ENCODE measurements at places on chromosomes 1 and 21.
A peak's percentile ranks its signal among the peaks of the same experiment; 100 is the strongest.

DNA sequence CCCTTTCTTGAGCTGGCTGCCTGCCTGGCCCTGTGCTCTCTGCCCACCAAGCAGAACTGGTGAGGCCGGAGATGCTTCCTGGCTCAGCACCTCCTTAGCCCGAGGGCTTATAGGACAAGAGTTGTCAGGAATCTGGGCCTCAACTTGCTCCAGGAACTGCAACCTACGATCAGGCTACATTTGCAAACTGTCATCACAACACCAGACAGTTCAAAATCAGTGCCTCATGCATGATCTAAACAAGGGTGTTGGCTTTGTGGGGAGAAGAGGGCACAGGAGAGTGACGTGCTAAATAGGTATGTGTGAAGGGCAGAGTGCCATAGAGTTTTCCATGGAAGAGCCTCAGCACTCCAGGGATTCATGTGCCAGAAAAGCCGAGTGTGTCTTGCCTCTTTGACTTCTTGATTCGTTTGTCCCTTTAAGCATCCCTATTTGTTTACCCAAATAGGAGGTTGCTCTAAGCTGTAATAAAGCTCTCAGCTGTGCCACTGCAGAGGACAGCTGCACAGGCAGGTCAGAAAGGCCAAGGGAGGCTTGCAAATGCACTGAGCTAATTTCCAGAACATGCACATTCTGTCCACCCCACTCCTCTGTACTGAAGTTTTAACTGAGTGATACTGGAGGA, 30.2 kb upstream of the NEK2 start:
- no peak for DNase-seq

- DNase-seq: no peak
Observed at GRCh38 chr1:184163674-184164465, 112.3 kb downstream of the TSEN15 start.

DNA sequence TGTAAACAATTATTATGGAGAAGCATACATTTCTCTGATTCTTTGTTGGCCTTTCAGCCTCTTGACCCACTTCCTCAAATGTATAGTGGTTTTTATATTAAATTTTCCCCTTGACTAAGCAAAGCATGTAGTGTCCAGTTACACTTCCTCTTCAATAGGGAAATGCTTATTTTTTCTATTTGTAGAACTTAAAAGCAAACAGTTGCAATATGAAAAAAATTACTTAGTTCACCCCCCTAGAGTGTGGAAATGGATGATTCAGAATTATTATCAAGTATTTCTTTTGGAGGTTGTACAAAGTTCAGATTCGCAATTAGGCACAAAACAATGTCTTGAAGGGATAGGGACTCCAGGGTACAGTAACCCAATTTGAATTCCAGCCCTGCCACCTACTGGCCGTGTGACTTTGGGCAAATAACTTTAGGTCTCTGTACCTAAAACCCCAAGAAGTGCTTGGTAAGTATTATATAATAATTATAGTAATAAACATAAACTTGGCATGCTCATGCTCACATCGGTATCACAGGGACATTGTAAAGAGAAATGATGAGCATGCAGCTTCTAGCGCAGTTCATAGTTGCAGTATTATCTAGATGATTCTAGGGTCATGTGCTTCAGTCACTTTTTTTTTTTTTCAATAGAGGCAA, 28.6 kb upstream of the IFNGR2 start:
- peak; percentile 78 for DNase-seq

DNA sequence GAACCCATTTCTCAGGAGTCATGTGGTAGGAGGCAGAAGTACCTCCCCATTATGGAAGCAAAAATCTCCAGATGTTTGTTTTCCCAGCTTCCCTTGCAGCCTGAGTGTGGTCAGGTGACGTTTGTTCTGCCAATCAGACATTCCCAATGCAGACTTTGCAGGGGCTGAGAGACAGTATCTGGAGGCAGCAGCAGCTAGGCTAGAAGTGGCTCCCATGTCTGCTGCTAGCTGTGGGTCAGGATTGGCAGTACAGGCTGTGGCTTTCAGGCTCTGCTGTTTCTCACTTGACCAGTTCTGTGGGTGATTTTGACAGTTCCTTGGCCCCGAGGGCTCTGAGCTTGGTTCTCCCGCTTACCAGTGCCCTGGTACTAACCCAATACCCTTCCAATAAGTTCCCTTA, 58.6 kb upstream of the NBPF3 start:
- no peak for DNase-seq

DNA sequence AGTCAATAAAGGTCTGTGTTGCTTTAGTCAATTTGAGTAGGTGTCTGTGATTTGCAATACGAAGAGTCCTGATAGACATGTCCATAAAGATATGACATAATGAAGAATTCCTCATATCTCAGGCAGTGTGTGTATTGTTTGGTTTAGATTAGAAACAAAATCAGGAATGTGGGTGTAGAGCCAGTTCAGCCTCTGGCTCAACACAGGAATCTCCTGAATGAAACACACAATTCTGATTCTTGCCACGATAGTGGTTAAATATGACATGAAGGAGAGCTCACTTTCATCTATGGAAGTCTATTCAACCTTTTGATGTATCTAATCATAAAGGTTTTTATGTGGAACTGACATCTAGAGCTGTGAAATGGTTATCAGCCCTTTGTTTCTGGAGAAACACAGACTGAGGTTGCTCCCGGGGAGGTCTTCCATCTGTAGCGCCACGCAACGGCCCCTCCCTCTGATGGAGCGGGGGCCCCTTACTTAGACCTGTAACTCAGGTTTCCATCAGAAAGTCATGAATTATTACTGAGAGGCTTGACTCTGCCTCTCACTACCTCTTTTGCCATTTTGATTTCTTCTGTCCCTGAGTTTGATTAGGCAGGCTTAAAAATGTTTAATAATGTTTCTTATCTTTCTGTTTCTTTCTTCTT, 19.5 kb downstream of the TSPAN2 start:
- no peak for DNase-seq

GRCh38 chr1:25195835-25196234, 36.5 kb downstream of the SYF2 start:
- DNase-seq: no peak

DNA sequence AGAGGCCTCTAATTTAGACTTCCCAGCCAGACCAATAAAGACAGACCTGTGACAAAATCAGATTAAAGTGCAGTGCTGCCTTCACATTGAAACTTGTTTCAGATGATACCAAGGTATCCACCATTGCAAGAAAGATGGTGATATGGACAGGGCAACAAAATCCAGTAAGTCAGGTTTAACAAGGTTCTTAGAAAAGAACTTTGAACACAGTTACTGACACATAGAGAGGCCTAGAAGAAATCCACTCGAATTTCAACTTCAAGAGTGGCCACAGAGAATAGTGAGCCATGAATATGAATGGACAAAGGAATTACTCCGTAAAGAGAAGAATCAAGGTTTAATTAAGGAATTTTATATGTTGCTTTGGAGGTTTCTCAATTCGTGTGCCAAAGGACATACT, 230.4 kb downstream of the KCNT2 start:
- DNase-seq: no peak

DNA sequence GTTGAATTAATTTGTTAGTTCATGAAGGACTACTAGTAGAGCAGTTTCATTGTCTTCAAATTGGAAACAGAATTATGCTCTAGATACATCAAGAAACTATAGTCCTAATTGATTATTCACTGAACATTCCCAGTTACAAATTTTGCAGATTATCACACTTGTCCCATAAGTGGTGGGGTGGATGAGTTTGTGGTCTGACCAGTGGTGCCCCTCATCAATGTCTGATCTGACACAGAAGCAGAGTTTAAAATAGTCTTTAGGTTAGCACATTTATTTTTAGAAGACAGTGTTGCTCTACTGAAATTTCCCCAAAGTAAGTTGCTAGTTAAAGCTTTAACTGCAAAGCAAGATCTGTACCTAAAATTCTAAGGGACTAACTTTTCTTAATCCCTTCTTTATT, 42.9 kb downstream of the INKA2 start:
- DNase-seq: no peak

- DNase-seq: no peak
Observed at GRCh38 chr1:234546890-234547788, 62.8 kb downstream of the IRF2BP2 start.

DNA sequence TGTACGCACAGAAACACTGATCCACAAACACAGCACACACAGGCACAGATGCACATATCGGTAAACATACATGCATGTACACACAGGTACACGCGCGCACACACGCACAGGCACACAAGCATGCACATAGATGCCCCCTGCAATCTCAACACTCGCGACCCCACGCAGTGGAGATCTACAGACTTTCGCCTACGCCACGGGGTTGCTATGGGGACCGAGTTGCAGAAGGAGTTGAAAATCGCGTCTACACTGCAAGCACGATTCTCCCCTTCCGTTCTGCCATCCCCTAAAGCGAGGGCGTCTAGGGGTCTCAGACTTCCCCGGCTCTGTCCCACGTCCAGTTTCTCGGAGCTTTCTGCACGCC, 826 bp downstream of the TRIM17 start:
- no peak for DNase-seq

DNA sequence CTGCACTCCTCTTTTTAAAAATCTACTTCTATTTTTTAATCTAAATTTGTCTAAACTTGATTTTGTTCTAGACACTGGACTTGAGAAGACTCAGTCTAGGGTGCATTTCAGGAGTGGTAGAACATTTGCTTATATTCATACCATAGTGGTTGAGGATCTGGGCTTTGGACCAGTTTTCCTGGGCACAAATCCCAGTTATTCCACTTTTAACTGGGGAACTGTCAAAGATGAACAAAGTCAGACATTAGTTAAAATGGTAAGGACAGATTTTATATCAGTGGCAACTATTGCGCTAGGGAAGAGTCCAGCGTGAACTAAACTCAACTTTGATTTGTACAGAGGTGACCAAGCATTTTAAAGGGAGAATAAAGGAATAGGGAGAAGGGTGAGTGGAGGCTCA, 102.4 kb downstream of the FMN2 start:
- DNase-seq: no peak

DNA sequence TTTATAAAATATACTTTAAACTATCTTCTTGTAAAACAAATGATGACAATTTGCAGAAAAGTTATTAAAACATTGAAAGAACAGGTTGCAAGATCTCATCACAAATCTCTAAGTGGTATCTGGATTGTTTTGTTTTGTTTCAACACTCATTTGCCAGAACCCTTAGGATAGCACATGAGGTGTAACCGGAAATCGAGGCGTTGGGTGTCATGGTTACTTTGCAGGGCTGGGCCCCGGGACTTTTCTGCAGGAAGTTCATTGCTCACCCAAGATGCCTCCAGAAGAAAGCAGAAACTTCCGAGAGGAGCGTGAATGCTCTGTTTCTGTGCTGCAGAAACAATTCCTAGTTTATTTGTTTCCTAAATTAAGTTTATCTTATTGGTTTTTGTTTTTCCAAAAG, 2.5 kb downstream of the DISC1 start:
- peak; percentile 56 for DNase-seq

DNA sequence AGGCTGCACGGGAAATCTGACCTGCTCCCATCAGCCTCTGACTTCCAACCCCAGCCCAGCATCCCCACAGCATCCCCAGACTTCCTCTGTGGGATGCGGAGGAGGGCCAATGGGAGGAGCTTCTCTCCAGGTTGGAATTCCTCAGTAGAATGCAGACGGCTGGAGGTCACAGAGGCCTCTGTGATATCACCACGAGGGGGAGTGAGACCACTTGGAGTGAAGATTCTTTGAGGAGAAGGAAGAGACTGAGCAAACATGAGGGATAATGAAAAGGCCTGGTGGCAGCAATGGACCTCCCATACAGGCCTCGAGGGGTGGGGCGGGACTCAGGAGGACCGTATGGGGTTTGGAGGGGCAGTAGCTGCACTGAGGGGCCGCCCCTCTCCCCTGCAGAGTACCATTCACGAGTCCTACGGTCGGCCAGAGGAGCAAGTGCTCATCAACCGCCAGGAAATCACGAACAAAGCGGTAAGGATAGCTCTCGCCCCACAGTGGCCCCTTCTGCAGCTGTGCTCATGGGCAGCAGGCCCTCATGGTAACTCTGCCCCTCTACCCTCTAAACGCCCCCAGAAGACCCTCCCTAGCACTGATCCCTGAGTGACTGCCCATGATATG, at the start of gene CATSPER4:
Gene CATSPER4, plus strand, starts transcription at position 230 of the 615 bp plus-strand sequence. Its CDS starts 26 bp downstream, at position 256.
- DNase-seq: peak; percentile 29

GRCh38 chr21:39796466-39796865, 51.5 kb downstream of the IGSF5 start:
- DNase-seq: no peak

DNA sequence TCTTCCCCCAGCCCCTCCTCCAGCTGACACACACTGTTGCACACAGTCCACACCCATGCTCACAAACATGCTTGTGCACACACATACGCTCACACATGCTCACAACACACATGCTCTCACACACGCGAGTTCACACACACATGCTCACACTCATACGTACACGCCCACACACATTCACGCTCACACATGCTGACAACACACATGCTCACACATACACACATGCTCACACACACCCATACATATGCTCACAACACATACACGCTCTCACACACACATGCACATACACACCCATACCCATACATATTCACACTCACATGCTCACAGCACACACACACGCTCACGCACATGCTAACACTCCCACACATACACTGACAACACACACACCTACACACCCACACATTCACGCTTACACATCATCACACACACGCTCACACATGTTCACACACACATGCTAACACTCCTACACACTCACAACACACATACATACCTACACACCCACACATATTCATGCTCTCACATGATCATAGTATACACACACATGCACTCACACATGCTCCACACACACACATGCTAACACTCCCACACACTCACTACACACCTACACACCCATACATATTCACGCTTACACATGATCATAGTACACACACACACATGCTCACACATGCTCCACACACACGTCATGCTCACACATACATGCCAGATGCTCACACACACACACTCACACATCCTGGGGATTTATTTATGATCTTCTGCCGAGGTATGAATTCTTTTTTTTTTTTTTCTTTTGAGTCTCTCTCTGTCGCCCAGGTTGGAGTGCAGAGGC, 10.7 kb downstream of the DRAXIN start:
- DNase-seq: no peak

- no peak for DNase-seq
Observed at GRCh38 chr1:194194724-194195123, 1008.3 kb upstream of the B3GALT2 start.

DNA sequence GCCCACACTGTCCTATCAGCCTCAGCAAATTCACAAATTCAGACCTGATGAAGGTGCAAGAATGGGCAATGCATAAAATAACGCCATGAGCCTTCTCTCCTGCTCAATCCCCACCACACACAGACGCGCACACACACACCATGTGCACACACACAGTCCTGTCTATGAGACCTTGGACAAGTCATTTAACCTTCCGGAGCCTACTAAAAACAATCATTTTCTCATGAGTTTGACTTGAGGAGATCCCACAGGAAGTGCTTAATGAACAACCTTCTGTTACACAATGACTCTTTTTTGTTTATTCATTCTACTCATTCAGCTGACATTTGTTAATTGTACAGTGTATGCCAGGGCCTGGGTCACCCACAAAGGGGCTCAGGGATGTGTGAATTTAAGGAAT, 125.4 kb downstream of the EDEM3 start:
- DNase-seq: no peak

All from CD4-positive, alpha-beta T cell treated with Interleukin-17A for 4 hours (primary cell).